ENCODE measurements at places on chromosomes 6 and 20.

DNA sequence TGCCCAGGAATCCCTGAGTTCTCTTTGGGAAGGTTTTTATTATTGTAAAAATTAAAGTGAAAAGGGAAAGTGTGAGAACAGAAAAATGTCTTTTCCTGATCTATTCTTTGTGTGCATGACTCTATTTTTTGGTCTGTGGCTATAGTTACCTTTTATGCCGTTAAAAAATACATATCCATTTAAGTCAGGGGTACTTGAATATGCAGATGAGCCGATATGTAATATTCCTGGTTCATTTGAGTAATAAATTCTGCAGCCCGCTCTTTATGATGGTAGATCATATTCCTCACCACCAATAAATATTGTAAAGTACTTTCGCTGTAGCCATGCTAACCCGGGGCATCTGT is 503 bp upstream of the MYT1 start:
- no peak for DNase-seq

- no peak for DNase-seq
Measured at GRCh38 chr20:53786445-53787267, 193.0 kb upstream of the ZNF217 start.

GRCh38 chr6:89215391-89215790 is 1.8 kb downstream of the GABRR1 start:
- no peak for DNase-seq

DNA sequence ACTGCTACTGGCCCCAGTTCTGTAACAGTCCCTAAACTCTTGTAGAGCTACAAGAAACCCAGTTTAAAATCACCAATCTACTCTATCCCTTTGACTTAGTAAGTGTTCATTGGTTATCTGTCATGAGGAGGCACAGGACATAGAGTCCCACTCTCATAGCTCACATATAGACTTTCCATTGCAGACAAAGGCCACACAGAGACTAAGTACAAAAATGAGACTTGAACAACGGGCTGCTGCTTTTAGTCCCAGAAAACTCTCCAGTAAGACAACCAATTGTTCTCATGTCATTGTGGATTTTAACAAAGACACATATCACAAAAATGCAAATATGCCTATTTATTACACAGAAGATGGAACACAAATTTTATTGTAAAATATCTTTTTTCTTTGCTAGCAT is 197.4 kb downstream of the PTPRK start:
- DNase-seq: no peak

DNA sequence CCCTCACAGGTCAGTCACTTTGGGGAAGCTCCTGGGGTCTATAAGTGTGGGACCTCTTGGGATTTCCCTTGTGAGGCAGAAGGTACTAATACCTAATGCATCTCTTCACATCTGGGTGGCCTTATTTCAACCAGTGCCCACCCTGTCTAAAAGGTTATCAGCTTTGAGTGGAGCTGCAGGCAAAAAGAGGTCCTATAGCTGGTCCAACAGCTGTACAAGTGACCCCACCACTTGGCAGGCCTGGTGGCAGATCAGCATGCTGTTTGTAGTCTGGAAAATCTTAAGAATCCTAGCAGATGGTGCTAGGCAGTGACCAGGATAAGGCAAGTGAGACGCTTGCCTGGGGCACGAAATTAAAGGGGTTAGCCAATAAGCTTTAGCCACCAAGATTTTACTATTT is 51.6 kb upstream of the GTSF1L start:
- DNase-seq: no peak

DNA sequence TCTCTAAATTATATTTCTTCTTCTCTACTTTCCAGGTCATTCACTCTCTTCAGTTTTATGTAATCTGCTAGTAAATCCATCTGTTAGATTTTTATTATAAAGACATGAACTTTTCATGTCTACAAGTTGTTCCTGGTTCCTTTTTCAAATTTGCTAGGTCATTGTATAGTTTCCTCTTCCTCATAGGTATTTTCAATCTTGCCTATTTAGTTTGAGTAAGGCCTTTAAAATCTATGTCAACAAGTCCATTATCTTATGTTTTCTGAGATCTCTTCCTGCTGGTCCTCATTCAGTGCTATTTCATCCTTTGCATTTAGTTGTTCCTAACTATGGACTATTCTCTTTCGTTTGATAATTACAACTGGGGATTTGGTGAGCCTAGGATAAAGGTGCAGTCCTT is 11.0 kb downstream of the RRBP1 start:
- DNase-seq: no peak

DNA sequence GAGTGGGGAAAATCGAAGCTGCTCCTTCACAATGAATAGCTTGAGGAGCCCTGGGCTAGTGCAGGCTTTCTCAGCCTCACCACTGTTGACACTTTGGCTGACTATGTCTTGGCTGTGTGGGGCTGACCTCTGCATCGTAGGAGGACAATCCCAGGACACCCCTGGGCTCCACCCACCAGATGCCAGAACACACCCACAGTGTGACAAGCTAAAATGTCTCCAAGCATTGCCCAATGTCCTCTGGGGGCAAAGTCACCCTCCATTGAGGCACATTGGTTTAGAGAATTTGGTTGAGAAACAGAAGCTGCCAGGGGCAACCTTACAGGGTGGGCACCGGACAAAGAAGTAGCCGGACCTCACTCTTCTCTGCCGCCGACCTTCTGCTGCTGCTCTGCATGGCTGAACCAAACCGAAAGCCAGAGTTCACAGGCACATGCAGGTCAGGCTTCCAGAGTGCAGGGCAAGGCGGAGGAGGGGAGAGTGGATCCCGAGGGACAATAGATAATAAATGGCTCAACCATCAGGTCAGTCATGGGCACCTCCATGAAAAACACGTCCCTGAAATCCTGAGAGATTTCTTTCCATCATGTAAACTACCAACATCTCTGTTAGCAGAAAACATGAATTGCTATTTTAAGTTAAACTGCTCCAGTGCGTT is 189.0 kb downstream of the LRFN2 start:
- DNase-seq: no peak

GRCh38 chr6:7185561-7185960 is 77.8 kb downstream of the RREB1 start:
- no peak for DNase-seq

- no peak for DNase-seq
Measured at GRCh38 chr20:61531553-61532345, 279.7 kb downstream of the CDH4 start.

DNA sequence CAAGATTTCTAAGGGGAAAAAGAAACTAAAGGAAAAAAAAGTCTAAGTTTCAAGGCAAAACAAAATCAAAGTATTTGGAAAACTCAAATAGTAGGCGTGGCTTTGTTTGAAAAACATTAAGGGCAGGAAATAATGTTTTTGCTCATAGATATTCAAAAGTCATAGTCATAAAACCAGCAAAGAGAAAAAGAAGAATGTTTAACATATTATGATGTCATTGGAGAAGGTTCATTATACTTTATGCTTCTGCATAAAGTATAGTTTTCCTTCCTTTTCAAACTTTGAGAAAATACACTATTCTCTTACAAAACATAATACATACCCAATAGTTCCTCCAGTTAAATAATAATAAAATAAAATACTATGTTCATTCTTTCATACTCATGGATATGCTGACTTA is 13.7 kb downstream of the USP49 start:
- no peak for DNase-seq

GRCh38 chr20:48597521-48598302 is 230.1 kb downstream of the PREX1 start:
- no peak for DNase-seq
